ENCODE measurements at places on chromosomes 7 and 10.

- DNase-seq, result peak; percentile 46
Measured at GRCh38 chr7:108629651-108630400, 60.2 kb downstream of the DNAJB9 start.

DNA sequence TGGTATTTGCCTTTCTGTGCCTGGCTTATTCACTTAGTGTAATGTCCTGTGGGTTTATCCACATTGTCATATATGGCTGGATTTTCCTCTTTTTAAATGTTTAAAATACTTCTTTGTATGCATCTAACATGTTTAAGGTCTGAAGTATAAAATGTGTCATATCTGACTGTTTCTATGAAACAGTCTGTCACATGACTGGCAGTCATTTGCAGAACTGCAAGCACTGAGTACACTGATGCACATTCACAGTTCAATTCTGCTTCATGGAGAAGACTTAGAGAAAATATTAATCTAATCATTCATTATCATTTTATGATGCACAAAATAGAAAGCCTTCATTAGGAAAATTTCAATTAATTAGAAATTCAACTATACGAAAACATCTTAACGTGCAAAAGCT, 119.7 kb upstream of the PRSS58 start:
- DNase-seq, result no peak

DNA sequence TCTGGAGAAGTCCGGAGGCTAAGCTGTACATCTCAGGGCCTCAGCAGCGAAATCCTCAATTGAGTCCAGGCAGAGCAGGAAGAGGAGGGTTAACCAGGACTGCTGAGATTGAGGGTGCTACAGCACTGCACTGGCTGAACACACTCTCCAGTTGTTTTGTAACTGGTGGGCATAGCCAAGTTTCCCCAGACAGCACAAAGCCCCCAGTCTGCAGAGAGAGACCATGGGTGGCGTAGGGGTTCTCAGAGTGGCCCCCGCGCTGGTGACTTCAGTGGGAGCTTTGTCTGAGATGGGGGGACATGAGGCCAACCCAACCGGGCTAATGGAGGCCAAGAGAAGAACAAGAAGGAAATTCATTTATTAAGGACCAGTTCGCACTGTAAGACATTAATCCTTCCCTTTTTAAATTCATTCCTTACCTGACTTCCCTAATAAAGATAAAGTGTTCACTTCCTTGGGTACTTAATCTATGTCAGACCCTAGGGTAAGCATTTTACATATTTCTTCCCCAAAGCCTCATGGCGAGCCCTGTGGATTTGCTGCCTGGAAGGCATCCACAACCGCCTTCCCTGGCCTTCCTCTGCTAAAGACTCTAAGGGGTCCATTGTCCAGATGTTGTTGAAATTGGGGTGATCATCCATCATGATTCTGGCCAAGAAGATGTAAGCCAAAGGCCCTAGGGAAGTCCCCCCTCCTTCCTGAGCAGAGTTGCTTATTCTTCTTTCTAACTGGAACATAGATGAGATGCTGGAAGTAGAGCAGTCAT, 121.4 kb upstream of the CHST15 start:
- no peak for DNase-seq

DNA sequence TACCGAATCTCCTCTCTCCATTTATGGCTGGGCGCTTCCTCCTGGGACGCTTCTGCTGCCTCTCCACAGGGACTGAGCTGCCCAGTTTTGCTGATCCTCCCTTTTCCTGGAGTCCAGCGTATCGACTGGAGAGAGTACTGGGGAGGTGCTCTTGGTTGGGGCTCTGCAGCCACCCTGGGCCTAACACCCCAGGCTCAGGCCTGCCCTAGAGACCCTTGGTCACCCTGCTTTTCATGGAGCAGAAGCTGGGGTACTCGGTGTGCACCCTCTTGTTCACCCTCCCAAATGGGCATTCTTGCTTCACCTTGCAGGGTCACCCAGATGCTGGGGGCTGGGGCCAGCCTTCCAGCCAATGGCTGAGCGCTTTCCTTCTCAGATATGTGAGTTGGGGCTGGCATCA, 88.8 kb upstream of the RET start:
- no peak for DNase-seq

GRCh38 chr7:33726582-33726981, 178.8 kb upstream of the BMPER start:
- DNase-seq, result peak; percentile 30

DNA sequence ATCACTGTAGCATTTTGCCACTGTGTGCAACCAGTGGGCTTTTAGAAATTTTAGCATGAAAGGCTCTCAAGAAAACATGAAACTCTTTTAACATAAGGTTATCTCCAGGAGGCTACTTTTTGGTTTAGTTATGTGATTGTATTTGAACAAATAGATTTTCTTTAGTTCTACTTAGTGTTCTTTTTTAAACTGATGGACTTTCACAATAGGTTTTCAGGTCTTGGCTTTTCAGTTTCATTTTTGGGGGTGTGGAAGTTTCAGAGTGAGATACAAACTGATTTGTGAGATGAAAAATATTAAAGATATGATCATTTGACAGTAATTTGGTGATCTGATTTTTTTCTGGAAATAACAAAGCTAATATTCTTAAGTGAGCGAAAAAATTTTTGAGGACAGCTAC, 344.1 kb downstream of the PHF14 start:
- no peak for DNase-seq

GRCh38 chr7:110548372-110548771, 542.6 kb upstream of the LRRN3 start:
- DNase-seq, result peak; percentile 25

- DNase-seq, result peak; percentile 16
Measured at GRCh38 chr10:99276848-99277486, 41.3 kb upstream of the HPSE2 start.

GRCh38 chr7:19128856-19129255, 11.4 kb upstream of the TWIST1 start:
- DNase-seq, result peak; percentile 42

DNA sequence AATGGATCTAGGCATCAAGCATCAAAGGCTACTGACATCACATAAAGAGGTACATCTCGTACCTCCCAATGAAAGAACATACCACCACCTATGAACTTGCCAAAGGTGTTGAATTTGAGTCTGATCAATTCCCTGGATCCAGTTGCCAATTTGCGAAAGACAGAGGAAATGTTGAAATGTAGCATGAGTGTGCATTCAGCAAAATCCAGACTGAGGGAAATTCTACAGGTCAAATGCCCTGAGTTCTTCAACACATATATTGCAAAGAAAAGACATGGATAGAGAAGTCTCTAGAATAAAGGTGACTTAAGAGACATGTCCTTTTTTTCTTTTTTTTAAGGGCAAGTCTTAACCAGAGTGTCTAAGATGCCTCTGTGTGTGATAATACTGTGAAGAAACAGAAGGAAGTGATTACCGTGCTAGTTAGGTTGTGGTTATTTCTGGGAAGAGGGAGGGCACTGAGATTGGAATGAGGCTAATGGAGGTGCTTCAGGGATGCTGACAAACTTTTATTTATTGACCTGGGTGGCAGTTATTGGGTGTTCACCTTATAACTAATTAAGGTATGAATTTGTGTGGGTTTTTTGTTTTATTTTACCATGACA, 128.7 kb downstream of the SAMD9 start:
- DNase-seq, result no peak

DNA sequence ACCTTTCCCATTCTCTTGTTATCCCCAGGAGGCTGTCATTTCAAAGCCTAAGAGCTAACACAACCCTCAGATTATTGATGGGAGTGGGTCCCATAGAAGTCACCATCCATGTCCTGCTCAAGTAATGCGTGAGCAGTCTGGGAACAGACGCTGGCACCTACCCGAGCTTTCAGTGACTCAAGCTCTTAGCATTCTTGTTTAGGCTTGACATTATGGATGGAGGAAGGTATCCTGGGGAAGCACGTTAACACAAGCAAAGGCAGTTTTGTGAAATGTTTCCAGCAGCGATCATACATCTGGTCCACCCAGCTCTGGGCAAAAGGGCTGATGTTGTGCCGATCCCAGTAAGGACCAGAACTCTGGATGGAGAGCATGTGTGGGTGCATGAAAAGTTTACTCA, 30.0 kb upstream of the AUTS2 start:
- no peak for DNase-seq

DNA sequence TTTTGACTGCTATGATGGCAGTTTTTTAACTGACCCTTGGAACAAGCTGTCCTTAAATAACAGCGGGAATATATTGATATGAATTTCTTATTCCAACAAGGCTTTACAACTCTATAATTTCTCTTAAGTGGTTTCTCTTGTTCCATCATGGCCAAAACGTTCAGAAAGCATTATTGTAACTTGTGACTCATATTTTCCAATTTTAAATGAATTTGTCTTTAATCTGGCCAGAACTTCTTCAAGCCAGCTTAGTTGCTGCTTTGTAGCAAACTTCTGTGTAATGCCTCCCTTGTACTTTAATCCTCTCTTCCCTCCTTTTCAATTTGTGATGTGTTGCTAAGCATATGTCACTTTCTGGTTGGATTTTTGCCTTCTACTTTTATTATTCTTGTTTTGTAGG, 271.9 kb downstream of the KIF20B start:
- no peak for DNase-seq

GRCh38 chr10:29692121-29692539, 57.4 kb upstream of the SVIL start:
- DNase-seq, result no peak

DNA sequence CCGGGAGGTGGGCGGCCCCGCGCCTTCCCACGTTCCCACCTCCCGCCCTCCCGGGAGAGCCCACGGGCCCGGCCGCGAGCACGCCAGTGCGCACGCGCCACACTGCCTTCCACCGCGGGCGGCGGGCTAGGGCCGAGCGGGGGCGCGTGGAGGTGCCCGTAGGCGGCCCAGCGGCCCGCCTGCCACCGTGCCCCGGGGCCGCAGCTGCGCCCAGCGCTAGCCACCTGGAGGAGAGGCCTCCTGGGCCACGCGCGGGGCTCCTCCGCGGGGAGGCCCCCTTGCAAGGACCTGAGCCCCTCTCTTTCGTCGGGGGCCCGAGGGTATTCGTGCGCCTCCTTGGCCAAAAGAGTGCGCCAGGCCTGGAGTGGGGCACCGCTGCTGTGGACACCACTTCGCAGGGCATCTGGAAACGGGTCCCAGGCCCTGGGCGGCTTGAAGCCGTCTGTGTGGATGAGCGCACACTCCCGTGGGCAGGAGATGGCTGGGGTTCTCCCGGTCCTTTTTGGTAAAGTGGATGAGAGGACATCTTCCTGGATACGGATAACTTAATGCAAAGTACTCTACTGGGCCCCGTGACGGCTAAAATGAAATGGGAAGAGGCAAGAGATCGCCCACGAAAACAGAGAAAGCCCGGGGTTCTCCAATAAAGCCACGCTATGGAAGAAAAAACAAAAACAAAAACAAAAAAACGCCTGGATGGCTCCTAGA, 9.0 kb upstream of the EBF3 start:
- no peak for DNase-seq

DNA sequence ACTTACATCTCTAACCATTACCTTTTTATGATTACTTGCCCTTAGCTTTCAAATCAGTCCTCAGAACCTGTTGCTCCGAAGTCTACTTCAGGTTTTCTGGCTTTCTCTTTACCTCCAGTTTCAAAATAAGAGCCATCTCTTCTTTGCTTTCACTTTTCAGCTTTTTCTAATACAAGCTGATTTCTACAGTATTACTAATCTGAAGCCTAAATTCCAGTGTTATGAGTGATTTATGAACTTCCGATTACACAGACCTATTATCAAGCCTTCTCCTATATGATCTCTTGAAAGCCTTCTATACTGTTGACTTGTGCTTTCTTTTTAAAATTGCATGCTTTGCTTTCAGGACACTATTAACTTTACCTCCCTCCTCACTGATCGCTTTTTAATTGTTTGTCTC, 1307.8 kb upstream of the CELF2 start:
- peak; percentile 42 for DNase-seq

DNA sequence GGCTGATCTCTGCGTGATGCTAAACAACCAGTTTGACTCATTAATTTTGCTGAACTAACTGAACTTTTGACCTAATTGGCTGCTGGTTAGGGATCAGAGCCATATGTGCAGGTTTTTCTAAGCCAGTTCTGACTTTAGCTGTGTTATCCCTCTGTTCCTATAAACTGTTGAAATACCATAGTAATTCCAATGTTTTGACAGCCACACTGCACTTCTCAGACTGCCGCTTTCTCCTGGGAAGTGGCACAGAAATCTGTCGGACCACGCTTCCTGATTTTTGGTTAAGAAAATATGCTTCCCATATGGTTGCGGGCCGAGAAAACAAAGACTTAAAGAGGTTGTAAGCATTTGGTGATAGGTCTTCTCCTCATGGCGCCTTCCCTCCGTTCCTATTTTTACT, 42.3 kb downstream of the TBXAS1 start:
- DNase-seq, result peak; percentile 56

DNA sequence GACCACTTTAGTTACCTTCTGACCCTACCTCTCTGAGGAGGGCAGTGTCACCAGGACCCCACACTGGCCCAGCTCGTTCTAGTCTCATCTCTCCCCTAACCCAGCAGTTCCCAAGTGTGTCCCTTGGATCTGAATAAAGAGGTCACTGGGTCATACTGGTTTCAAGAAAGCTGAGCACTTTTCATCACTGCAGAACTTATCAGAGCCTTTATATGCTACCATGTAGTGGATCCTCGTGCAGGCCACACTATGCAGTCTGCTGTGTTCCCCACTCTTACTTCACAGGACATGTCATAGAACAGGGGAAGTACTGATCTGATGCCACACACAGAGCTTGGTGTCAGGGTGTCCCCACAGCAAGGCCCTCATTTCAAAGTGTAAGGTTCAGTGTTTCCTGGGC, 113.8 kb downstream of the GFRA1 start:
- DNase-seq, result no peak

DNA sequence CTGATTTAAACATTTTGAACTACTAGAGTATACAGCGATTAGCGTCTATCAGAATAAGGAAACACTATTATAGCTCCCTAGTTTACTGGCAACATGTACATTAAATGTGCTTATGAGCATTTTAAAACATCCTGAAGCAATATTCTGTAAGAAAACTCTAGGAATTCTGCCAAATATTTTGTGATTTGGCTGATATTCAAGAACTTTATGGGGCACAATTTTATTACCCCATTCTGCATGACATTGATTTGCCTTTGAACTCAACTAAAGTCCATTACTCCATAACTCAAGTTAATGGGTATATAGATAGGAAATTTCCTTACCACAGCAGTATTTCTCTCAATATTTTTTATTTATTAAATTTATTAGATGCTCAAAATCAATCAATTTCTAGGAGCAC, 369.9 kb upstream of the KCND2 start:
- no peak for DNase-seq

DNA sequence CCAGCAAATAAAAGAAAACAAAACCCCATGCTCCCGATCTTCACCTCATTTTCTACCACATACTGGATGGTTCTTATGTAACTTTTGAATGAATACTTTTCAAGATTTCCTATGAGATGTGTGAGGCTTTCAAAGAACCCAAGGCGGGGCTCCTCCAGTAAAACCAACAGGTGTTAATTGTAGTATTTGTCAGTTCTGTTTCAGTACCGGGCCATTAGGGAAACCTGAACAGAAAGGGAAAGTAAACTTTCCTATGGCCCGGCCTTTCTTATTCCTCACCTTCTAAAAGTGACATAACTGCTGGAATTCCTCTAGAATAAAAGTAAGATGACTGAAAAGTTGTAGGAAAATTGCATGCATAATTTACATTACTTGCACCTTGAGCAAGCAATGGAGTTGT, 672.9 kb downstream of the MAGI2 start:
- DNase-seq, result no peak

- DNase-seq, result no peak
Measured at GRCh38 chr10:88200312-88201032, 337.0 kb downstream of the PTEN start.
